ENCODE measurements at places on chromosomes 16 and 17.

DNA sequence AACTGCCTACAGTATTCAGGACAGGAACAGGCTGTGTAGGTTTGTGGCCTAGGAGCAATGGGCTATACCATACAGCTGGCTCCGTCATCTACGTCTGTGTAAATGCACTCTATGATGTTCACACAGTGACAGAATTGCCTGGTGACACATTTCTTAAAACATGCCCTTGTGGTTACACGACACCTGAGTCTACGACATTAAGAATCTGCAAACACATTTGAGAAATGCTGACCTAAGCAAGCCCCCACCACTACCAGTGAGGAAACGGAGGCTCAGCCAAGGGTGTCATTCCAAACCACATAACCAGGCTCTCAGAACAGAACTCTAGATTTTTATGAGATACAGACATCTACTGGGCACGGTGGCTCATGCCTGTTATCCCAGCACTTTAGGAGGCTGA is 23.5 kb downstream of the USP36 start:
- no peak for DNase-seq

DNA sequence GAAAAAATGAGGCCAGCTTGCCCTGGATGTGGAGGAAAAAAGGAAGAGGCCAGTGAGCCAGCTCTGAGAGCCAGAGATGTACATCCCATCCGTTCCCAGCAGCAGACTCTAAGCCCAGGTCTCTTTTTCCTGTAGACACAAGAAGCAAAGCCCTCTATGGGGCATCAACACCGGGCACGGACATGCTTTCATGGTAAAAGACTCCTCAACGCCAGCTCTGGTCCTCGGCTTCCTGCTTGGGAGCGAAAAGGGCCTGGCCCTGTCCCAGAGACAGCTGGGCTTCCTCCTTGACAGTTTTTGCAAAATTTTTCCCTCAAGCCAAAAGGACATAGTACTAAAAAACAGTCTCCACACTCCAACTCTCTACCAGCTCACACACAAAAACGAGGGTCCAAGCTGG is 27.1 kb downstream of the PELP1 start:
- DNase-seq = no peak

GRCh38 chr16:58458606-58459343 is 41.2 kb upstream of the NDRG4 start:
- DNase-seq = no peak

DNA sequence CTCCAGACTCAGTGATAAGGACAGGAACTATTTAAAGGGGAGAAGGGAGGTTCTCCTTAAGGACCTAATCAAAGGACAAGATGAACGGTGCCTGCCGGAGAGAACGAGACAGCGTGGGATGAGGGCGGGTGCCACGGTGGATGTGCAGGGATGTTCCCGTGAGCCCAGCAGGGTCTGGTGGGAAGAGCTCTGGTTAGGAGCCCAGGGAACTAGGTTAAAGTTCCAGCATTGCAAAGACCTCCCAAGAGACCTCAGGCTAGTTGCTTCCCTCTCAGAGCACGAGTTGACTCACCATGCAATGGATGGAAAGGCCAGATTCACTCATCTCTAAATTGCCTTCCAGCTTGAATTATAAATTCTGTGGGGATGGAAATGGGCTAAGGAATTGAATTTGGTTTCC is 14.7 kb downstream of the CCR7 start:
- DNase-seq = peak; percentile 97

- DNase-seq = peak; percentile 63
These were observed 10.9 kb upstream of the ZFHX3 start for GRCh38 chr16:73058616-73059409.

DNA sequence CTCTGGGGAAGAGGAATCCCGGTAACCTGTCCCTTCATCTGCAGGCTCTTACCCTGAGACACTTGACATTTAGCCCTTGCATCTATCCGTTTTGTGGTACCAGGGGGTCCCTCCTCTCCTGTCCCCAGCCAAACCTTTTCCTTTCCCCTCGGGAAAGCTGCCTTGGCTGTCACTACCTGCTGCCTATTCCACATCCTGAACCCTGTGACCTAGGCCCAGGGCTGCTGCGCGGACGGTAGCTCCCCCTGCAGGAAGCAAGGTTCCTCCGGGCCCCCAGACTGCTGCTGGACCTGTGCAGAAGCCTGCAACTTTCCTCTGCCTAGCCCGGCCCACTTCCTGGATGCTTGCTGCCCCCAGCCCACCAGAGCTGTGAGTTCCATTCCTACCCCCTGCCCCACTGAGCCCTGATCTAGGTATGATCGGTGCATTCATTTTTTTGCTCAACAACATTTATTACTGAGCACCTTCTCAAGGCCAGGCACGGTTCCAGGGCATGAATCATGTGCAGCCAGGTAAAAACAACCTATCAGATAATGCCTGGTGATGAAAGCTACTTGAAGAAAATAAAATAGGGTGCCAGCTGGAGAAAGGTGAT is 10.5 kb upstream of the ALDOA start:
- DNase-seq = no peak

DNA sequence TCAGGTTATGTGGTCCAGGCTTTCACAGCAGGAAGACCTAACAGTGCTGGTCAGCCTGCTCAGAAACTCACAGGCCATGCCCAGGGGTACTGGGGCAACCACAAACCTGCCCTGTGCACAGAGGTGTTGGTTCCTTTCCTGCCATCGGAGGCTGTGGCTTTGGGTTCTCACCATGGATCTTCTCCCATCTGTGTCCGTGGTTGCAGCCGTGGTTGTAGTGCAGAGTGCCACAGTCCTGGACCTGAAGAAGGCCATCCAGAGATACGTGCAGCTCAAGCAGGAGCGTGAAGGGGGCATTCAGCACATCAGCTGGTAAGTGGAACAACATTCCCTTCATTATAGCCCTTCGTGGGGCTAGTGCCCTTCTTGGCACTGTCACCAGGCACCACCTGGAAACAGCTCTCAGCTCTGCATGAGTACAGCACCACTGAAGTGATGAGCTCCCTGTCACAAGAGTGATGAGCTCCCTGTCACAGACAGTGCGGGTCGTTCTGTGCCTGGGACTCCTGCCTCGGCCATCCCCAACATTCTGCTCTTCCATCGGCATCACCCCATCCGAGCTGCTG is 2.0 kb downstream of the SNRNP25 start:
- DNase-seq = no peak

- DNase-seq = peak; percentile 55
These were observed at the start of gene ABHD15 for GRCh38 chr17:29566473-29567303. Gene ABHD15, minus strand, starts transcription at chr17:29567037. Its CDS starts 71 bp downstream, at chr17:29566966.

DNA sequence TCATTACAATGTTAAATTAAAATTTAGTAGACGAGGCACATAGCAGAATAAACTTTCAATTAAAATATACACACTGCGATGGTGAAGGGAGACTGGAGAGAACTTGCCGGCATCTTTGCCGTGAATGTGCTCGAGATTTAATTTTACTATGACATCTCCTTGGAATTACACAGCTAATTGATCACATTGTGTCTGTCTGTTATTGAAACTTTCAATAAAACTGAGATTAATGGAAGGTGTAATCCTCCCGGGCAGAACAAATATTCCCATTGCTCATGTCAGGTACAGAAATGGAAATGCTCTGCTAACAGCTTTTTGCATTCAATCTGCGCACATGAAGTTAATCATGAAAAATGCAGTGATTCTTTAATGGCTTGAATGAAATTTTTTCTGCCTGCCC is 210.1 kb upstream of the NLRP1 start:
- no peak for DNase-seq

GRCh38 chr17:68710976-68711375 is 109.8 kb upstream of the FAM20A start:
- DNase-seq = peak; percentile 29

DNA sequence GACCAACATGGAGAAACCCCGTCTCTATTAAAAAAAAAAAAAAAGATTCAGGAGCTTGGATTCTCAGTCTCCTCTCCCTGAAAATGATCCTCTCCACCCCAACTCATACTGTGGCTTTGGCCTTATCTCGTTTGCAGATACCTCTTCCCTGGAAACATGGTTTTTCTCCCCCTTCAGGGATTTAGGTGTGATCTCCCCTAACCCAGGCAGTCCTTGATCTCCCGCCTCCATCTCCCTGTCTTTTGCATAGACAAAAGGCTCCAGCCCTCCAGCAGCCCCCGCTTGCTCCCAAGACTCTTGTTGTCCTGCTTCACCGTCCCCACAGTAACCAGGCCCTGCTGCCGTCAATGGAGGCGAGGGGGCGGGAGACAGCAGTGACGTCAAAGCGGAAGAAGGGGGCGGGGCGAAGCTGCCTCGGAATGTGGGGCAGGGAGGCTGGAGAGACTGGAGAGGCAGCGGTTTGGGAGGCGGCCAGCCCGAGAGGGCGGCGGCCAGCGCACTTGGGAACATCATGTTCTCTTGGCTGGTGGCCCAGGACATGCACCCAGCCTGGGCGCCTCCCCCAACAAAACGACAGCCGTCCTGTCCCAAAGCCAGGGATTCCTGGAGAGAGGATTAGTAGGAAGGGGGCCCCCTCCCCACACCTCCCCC is 1.9 kb upstream of the PER1 start:
- peak; percentile 99 for DNase-seq

DNA sequence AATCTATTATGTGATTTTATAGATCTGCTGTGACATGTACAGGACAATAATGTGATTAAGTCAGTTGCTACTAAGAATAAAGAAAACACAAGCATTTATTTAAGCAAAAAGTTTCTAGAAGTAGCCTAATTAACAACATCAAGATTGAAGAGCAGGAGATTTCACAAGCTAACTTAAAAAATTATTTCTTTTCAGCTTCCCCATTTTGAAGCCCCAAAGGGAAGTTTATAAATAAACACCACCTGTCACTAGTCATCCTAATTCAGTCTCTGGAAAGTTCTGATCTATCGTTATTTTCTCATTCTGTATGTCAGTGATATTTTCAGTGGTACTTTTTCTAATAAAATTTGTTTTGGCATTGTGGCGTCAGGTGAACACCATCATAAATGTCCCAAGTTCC is 8.3 kb downstream of the CAPNS2 start:
- no peak for DNase-seq

DNA sequence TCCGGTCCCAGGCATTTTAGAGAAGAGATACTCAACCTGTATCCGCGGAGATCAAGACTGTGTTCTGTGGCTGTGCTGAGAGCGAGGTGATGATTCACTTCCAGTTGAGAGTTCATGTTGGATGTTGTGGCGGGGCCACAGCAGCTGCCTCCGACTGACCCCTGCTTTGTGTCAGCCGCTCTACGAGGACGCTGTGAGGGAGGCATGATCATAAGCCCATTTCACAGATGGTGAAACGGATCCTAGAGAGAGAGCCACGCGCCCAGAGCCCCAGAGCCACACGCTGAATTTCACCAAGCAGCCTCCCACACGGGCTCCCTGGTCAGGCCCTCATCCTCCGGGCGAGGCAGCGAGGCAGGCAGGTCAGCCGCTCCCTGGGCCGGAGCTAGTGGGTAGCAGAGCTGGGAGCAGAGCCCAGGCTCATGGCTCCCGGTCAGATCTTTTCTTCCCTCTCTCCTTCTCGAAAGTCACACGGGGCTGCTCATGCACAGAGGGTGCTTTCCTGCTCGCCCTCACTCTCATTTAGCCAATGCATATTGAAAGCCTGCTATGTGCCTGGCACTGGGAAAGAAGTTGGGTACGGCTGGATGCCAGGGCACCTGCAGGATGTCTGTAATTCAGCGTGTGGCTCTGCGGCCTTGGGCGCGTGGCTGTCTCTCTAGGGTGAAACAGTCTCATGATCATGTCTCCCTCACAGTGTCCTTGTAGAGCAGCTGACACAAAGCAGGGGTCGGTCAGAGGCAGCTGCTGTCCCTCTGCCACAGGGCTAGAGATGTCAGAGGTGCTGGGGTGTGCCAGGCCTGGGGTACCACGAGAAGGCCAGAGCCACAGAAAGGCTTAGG is 155.6 kb upstream of the CHMP6 start:
- DNase-seq = no peak

GRCh38 chr17:32492648-32493289 is 6.0 kb downstream of the CDK5R1 start:
- no peak for DNase-seq

GRCh38 chr17:21008160-21008915 is 34.5 kb downstream of the USP22 start:
- DNase-seq = no peak

DNA sequence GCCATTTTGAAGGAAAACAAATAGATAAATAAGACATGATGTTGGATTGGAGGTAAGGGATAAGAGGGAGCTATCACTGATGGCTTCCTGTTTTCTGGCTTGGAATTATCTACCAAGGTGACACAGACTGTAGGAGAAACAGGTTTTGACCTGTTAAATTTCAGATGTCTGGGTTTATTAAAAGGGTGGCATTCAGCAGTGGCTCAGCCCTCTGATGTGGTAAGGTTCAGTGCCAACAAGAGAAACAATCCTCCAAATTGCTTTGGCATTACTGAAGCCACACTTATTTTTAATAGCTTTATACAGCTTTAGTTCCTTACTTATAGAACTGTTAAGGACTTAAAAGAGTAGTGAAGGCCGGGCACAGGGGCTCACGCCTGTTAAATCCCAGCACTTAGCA is 37.0 kb upstream of the AKAP1 start:
- DNase-seq = no peak

- no peak for DNase-seq
These were observed 35.8 kb downstream of the SRCIN1 start for GRCh38 chr17:38569701-38570512.

DNA sequence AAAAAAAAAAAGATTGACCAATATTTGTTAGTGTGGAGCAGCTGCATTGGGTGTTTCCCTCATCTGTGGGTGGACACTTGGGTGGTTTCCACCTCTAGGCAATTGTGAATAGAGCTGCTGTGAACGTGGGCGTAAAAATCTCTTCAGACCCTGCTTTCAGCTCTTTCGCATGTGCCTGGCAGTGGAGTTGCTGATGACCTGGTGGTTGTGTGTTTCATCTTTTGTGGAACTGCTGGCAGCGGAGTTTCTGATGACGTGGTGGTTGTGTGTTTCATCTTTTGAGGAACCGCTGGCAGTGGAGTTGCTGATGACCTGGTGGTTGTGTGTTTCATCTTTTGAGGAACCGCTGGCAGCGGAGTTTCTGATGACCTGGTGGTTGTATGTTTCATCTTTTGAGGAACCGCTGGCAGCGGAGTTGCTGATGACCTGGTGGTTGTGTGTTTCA is 21.4 kb downstream of the ZC3H18 start:
- peak; percentile 69 for DNase-seq

GRCh38 chr16:8717892-8718415 is 43.5 kb downstream of the ABAT start:
- no peak for DNase-seq

DNA sequence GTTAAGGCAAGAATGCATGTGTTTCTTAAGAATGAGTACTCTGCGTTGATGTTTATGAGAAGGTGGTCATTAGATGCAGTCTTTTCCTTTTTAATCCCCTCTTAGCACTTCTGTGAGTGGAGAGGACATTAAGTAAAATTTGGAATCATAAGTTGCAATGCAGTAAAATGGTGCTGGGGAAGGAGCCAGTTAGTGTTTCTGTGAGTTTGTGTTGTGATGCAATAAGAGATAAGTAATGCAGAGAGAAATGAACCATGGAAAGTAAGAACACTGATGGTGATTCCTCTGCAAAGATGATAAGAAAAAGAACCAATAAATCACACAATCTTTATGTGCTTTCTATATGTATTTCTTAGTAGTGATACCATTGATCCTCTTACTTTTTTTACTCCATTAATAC is 20.0 kb downstream of the ABHD15 start:
- DNase-seq = peak; percentile 53

All from fibroblast of the aortic adventitia (primary cell).